Naive thymus-derived CD8-positive, alpha-beta T cell (primary cell): ENCODE measurements at places on chromosomes 5 and 9.

GRCh38 chr5:95670568-95670967 is 12.2 kb downstream of the SPATA9 start:
- DNase-seq, result no peak

DNA sequence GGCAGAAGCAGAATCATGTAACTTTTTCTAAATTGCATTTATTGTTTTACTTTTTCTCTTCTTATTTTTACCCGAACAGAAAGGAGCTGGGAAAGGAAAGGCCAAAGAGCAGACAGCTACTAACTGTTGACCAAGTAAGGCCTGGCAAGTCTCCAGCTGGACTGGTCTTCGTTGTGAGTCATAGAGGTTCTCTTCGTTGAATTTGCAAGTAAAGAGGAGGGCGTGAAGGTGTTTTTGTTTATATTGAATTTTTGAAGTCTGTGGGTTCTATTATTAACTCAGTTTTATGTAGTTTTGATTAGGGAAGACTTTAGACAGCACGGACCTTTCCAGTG is 416.5 kb upstream of the CCNH start:
- DNase-seq, result no peak

DNA sequence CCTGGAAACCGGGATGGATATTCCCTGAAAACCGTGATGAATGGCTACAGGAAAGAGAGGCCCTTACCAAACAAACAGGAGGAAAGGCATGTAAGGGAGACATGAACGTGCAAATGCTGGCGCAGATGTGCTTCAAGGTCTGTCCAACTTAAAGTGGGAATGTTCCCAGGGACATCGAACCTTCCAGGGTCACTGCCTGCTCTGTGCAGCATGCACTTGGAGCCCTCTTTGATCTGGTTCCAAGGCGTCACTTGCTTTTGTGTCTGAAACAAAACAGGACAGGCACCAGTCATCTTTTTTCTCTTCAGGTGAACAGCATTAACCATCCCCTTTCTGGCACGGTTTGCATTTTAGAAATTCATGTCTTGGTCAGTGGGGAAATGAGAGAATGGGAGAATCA is 479.4 kb downstream of the RASEF start:
- DNase-seq, result no peak

DNA sequence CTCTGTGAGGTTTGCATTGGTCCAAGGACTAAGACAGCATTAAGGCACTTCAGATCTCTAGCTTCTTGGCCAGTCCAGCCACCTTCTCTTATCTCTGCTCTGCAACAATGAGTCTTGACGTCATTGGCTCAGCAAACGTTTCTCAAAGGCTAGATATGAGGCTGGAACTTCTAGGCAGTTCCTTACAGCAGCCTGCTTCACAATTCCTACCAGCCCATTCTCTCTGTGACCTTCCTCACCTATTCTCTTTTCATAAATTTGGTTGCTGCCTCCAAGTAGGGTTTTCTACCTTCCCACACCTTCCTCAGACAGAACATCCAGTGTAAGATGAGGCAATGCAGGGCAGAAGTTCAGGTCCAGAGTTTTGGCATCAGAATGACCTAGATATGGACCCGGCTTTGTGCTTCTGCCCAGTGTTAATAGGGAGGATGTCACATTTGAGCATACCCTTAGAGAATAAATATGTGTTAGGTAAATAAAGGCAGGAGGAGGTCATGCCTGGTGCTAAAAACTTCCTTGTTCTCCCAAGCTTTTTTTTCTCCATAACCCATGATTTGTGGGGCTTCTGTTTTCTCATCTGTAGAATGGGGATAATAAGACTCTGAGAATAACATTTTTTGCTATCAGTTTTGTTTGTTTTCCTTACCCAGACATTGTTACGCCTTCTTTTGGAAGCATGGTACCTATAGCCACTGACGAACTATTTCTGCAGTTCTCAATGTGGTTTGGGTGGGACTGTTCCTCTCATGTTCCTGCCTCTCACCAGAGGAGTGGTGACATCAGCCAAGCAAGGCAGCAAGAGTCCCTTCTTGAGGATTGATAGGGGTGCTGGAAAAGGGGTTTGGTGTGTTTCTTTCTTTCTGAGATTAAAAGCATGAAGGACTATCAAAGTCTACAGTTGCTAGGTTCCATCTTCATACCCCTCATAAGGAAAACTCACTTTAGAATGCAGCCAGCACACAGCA is 220.6 kb upstream of the TRIM32 start:
- DNase-seq, result no peak

GRCh38 chr5:10853154-10853553 is 92.1 kb upstream of the DAP start:
- DNase-seq, result no peak

GRCh38 chr5:152529440-152529839 is 124.4 kb upstream of the NMUR2 start:
- no peak for DNase-seq

GRCh38 chr9:70609542-70610286 is 195.3 kb upstream of the KLF9 start:
- no peak for DNase-seq

DNA sequence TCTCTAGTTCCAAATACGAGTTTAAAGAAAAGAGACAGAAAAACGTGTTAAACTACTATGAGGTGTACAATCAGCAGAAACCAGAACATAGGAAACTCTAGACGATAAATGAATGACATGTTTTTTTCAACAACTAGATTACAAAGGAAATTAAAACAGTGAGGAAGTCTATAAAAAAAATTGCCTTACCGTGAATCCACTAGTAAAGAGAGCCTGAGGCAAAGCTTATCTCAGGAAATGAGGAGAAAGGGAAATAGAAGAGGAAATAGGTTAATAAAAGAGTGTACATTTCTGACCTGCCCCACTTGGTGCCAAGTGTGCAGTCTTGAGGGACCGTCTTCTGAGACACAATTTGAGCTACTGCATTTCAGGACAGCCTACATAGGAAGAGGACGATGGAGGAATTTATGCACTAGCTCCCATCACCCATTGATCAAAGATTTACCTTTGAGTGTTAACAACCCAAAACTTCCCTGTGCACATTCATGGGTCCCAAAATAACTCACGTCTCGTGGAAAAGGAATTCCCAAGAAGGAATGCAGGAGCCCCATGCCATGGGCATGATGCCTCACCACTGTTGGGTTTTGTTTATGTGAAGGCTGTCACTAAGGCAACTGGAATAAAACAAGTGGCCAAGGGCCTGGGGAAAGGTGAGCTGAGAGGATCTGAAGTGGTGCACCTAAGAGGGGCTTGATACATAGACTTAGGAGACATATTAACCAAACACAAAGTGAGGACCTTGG is 53.6 kb upstream of the SLC1A3 start:
- no peak for DNase-seq

DNA sequence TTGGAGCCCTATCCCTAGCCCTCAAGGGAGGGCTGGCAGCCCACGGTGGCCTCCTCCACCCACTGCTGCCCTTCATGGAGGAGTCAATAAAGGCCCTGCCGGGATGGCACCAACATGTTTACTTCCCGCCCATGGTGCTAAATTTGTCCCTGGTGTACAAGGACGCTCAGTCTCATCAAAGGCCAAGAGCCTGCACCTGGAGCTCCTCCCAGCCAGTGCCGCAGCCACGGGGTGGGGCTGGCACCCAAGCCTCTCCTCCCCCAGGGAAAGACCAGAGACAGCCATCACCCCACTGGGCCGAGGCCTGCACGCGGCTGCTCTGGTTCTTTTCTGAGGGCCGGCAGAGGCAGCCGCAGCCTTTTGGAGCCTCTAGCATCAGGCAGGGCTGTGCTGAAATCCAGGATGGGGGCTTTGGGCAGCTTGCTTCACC is 34.8 kb upstream of the RXRA start:
- no peak for DNase-seq

GRCh38 chr5:58266402-58266801 is 193.5 kb downstream of the PLK2 start:
- DNase-seq, result no peak

- DNase-seq, result no peak
Observed at GRCh38 chr9:33794560-33794959, 801 bp upstream of the PRSS3 start.

- no peak for DNase-seq
Observed at GRCh38 chr5:103108086-103108485, 11.9 kb downstream of the GIN1 start.

DNA sequence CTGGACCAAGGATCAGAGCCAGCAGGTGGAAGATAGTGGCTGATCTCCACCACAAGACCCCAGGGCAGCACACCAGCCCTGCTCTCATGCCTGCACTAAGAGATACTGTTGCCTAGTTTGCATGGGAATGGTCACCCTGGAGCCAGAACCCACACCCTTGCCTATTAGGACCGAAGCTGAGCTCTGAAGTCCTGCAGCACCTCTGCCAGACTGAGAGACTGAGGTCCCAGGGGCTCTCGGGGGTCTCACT is 11.3 kb downstream of the ACSL6 start:
- no peak for DNase-seq

- peak; percentile 92 for DNase-seq
Observed at GRCh38 chr9:128007566-128008138, 26.9 kb upstream of the EEIG1 start.

DNA sequence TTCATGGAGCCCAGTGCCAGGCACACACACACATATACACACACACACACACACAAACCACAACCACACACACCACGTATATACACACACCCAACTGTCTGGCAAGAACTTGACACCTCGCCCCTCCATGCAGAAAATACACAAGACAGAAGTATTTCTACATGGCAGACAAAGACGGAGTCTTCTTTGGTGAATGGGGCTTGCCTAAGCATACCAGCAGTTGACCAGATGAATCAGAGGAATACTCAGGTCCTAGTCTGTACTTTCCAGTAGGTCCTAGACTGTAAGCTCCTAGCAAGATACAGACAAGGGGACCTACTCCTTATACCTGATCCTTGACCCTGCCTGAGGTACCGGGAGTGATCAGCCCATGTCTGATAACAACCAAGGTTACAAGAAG is 60.1 kb downstream of the SIL1 start:
- DNase-seq, result no peak

DNA sequence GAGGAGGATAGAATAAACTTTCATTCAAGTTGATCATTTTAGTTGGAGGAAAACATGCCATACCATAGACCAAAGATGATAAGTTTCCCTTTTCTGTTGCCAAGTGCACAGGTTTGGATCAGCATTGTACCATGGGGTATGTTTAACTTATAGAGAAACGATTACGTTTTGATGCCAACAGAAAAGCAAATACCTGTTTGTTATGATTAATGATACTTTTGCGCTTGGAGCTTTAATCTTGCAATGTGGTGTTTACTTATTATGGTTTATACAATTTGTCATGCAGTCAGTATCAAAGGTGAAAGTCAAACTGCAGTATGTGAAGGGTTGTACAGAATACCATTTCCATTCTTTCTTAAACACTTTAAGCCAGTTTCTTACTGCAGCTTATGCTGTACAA is 13.2 kb upstream of the ARHGEF28 start:
- DNase-seq, result no peak

GRCh38 chr5:38888041-38888440 is 42.2 kb downstream of the OSMR start:
- no peak for DNase-seq

DNA sequence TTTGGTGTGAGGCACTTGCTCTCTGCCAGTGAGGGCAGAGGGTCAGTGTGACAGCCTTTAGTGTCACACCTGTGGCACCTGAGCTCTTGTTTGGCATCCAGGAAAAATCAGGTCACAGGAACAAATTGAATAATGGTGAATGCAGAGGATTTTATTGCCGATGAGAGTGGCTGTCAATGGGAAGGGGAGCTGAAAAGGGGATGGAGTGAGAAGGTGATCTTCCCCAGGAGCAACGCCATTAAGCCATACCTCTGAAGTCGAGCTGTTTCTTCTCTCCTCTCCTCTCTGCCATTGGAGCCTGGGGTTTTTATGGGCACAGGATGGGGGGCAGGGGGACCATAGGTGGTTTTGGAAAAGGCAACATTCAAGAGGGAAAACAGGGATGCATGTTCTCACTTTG is 2.4 kb upstream of the HSD17B4 start:
- no peak for DNase-seq
